SJSA1 (cell line): ENCODE measurements at places on chromosomes 2 and 18. TPM values are rescaled to one million over a fixed set of nuclear protein-coding genes. Genes with fewer than 3 reads are reported as not detected.

The MC4R gene
- total RNA-seq, result not detected in 2 replicates

The EMX1 gene
- total RNA-seq, result not detected in 2 replicates

- no peak for DNase-seq
Observed at GRCh38 chr2:168930242-168930641, 29.2 kb downstream of the G6PC2 start.

DNA sequence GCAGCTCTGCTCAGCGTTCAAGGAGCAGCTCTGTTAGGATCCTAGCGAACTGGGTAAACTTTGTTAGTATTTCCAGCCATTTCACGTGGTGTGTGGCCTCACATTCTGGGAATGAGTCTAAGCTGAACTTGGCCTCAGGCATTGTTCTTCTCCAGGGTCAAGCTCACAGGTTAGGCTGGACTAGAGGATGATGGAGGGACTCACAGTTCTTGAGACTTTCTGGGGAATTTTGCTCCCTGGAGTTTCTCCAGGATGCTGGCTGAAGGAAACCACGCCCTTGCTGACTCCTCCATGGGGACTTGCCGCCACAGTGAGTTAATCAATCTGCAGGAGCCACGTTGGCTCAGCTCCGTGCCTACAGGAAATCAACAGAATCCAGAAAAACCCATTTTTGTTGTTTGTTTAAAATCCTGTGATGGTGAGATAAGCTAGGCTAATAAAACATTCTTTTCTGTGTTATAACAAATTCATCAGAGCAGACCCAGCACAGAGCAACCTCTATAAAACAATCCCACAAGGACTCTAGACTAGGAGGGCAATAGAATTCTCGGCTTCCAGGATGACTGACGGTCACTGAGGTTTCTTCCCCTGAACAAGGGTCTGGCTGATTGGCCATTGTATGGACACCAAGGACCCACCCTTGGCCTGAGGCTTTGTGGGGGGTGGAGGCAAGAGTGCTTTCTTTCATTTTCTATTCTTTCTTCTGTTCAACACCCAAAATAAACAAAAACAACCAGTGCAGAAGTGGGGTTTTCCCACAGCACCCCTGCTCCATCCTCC is 12.6 kb downstream of the CNDP1 start:
- DNase-seq, result peak; percentile 69
